ENCODE measurements at places on chromosomes 12 and 14.
A peak's percentile ranks its signal among the peaks of the same experiment; 100 is the strongest.

- DNase-seq, result no peak
Observed at GRCh38 chr14:105066240-105067071, 1.2 kb upstream of the GPR132 start.

DNA sequence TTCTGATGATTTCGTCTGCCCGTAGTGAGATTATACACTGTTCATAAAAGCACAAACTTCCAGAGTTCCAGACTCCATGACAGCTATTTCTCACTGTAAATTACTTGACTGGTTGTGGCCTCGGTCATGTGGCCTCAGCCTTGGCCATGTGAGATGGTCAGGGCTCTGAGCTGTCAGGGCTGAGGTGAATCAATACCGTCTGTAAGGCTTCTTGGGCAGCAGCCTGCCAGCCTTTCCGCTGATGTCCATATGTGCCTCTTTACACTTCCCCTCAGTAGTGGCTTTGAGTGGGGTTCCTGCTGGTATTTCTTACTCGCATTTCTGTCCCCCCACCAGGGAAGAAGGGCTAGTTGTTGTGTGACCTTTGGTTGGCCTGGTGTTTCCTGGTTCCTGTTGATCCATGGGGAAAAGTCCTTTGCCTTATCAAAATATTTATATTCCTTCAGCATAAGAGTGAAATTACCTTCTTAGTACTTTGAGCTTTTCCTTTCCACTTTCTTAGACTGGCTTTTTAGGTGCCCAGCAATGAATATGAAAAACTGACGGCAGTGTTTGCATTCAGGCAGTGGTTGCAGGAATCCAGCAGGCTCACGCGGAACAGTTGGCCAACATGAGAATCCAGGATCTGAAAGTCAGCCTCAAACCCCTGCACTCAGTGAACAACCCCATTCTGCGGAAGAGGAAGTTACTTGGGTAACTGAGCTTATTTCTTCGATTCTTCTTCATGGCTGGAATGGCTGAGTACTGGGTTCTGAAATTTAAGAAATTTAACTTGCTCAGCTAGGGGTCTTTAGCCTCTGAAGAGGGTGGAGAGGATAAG is 46.1 kb downstream of the MAPKAPK5 start:
- no peak for DNase-seq

DNA sequence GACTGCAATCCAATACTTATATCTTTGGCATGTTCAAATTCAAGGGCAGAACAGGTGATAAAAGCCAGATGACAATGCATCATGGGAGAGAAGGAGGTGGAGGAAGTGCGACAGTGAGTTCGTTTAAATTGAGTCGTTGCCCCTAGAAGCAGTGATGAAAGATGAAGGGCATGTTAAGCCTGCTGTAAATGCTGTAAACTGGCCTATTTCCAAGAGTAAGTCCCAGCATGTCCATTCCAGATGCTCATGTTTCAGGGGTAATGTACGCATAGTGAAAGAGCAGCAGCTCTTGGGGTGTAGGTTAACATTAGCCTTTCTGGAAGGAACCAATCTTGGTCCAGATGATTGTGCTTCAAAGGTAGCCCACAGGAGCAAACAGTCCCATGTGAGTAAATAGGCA is 97.1 kb downstream of the C2CD5 start:
- DNase-seq, result no peak

GRCh38 chr12:121673013-121673511 is 3.6 kb upstream of the MORN3 start:
- DNase-seq, result no peak

DNA sequence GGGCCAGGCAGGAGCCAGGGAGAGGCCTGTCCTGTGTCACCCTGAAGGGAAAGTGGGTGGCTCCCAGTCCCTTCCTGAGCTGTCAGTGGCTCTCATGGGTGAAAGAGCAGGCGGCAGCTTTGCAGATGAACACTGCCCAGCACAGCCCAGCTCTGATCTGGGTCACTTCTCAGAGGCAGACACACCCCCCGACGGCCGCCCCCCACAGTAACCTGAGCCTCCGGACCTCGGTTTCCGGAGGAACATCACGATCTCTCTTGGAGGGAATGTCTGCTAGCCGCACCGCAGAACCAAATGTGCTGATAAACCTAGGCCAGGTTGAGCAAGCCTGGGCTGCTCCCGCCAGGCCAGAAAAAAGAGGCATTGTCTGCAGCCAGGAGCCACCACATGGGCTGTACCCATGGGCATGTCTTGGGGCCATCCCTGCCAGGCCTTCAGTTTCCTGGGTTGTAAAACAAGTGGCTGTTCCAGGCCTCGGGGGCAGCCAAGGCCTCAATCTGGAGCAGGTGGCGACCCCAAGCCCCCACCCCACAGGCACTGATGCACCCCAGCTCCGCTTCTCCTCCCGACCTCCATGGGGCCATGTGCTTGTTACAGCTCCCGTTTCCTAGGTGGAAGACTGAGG is 57.6 kb downstream of the NCOR2 start:
- no peak for DNase-seq

DNA sequence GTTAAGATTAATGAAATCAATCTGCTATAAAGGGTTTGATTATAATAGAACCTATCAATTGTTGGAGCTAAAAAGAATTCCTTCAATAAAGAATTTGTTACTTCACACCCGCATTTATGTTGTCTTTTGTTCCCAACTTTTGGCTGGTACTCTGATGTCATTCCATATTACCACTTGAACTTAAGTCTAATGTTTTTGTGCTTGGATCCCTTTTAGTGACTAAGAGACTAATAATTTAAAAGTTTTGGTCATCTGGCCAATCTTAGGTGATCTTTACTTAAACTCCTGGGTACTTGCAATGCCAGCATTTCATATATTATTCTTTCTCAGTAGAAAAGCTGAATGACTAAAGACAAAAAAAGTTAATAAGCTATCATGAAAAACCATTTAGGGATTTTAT is 113.0 kb downstream of the TMEM30B start:
- DNase-seq, result no peak

GRCh38 chr12:4276524-4277204 is 3.1 kb downstream of the CCND2 start:
- DNase-seq, result peak; percentile 78

DNA sequence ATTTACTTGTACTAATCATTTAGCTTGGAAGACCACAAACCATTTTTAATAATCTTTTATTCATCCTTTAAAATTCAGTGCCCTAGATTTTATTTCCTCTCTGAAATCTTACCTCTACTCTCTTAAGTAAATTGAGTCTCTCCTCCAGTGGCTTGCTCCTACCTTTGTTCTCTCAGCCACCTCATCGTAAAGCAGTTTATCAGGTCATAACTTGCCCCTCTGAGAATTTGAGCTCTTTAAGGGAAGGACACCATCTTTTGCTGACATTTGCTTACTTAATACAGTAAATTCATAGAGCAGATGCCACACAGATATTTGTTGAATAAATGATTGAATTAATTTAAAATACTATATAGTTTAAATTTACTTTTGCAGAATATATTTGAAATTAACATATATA is 794.3 kb downstream of the C12orf50 start:
- DNase-seq, result no peak

GRCh38 chr12:22018860-22019259 is 27.2 kb upstream of the CMAS start:
- DNase-seq, result no peak

DNA sequence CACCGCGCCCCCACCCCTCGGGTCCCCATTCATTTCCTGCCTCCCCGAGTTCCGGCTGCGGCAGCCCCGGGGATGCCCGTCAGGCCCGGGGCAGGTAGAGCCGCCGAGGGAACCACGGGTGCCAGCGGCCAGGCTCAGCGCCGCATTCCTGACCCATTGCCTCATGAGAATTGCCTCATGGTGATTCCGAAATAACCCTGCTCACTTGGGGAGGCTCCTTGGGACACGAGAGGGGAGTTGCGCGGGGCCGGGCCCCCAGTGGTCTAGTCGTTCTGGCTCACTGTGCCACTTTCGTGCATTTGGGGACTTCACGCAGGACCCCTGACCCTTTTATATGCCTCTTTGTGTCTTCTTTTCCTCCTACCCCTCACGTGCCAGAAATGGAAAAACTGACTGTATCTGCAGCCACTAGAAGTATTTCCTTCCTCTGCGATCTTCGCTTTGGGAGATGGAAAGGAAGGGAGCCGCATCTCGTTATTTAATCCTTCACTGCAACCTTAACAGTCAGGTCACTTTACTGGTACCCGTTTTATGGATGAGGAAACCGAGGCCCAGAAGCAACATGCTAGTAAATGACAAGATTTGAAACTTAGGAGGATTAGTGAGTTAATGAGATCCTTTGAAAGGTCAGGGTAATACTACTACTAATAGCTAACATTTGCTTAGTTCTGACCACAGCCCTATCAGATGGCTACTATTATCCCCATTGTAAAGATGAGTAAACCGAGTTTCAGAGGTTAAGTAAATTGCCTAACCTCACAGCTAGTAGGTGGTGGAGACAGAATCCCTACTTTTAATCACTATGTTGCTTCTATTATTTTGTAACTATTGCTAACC is 768 bp downstream of the PTPN11 start:
- DNase-seq, result no peak

GRCh38 chr12:12562016-12562483 is 613 bp downstream of the DUSP16 start:
- DNase-seq, result no peak

GRCh38 chr14:95675486-95675885 is 10.7 kb upstream of the TCL1B start:
- DNase-seq, result no peak

DNA sequence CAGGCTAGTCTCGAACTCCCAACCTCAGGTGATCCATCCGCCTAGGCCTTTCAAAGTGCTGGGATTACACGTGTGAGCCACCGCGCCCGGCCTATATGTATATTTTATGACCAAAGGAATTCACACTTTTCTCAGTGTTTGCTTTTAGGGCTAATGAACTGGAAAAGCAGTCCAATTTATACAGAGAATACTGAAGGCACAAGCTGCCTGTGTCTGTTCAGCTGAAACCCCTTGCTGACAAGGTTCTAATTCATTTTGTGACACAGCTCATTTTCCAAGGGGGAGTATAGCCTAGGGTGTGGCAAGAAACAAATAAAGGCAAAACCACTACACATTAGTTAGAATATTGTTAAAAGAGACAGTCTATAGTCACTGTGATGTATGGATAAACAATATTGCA is 18.3 kb upstream of the NEMF start:
- DNase-seq, result no peak

GRCh38 chr12:130254461-130255276 is 83.0 kb upstream of the PIWIL1 start:
- no peak for DNase-seq

DNA sequence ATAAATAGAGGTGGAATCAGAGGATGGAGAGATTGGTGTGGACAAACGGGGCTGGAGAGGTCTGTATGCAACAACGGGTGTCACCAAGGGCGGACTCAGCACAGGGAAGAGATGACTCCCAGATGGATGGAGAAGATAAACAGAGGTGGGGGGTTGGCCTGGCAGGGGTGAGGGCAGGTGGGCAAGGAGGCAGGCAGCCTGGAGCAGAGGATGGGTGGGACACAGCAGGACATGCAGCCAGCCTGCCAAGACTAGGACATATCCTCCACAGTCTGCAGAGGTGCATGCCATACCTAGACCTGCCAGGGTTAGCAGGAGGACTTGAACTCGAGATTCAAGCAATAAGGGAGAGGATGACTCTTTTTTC is 56.2 kb downstream of the TTC7B start:
- no peak for DNase-seq

DNA sequence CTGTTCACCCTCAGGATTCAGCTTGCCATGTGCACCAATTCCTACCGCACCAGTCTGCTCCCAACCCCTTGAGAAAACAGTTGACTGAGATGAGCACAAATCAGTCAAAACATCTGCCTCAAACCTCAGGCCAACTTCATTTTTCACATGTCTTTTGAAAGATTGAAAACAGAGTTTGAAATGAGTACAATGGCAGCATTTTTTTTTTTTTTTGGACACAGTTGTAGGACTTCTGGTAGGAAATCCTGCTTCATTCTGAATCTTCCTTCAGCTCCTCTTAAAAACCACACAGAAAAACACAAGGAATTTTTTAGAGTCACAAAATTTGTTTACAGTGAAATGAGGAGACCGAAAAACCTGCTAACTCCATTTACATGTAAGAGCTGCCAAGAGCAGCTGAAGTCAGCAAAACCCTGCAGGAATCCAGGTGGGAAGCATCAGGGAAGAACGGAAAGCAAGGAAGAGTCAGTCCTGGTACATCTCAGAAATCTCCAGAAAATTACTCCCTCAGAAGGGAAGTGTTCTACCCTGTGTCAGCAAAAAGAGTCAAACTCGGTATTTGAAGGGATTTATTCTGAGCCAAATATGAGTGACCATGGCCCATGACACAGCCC is 100.3 kb upstream of the TMTC1 start:
- no peak for DNase-seq

GRCh38 chr12:98464190-98464589 is 51.2 kb upstream of the TMPO start:
- no peak for DNase-seq

DNA sequence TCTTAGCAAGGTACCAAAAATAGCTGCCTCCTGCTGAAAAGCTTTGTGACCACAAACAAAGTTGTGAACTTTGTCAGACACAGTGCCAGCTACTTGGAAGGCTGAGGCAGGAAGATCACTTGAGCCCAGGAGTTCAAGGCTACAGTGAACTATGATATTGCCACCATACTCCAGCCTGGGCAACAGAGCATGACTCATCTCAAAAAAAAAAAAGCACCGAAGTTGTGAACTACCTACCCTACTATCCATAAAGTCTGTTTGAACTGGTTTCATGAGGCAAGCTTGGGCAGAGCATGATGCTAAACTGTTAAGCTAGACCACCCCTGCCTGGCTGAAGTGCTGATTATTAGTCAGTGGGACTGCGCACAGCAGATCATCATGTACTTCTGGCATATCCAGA is 75.5 kb downstream of the RAD52 start:
- no peak for DNase-seq

DNA sequence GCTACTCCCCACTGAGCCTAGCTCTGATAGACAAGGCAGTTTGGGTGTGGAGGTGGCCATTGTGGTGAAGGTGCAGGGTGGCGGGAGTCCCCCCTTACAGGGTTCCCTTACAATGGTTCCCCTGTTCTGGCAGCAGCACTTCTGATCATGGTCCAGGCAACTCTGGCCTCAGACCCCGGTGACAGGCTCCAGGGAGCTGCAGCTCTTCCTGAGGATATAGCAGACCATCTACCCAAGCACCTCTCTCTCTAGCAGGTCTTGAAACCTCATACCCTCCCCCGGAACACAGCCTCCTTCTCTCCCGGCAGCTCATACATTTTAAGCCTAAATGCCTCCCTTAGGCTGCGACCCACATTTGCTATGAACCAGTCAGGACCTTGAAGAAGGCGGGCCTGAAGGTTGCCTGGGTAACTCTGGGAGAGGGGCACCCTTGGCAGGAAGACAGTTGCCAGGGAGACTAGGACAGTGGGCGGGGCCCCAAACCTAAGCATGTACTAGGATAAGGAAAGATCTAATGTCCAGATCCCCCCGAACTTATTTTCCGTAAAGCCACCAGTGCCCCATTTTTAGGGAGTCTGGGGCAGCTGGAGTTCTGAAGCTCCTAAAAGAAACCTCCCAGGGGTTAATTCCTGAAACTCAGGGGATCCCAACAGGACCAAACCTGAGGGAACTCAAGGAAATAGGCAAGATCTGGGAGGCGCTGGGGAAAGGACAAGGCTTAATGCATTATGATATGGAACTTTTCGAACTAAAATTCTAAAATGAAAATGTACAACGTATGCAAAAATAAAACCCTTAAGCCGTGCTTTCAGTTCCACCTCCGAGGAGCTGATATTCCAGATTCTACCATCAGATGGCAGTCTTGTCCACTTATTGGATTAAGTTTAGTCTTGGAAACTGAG is 4.5 kb upstream of the GDF11 start:
- DNase-seq, result no peak

GRCh38 chr12:3004655-3005565 is 45.7 kb downstream of the TEAD4 start:
- no peak for DNase-seq
